ENCODE measurements at places on chromosomes 5 and 9. TPM values are rescaled to one million over a fixed set of nuclear protein-coding genes. Genes with fewer than 3 reads are reported as not detected.

- DNase-seq: no peak
Observed at GRCh38 chr9:128771094-128771721, 519 bp downstream of the ZER1 start.

DNA sequence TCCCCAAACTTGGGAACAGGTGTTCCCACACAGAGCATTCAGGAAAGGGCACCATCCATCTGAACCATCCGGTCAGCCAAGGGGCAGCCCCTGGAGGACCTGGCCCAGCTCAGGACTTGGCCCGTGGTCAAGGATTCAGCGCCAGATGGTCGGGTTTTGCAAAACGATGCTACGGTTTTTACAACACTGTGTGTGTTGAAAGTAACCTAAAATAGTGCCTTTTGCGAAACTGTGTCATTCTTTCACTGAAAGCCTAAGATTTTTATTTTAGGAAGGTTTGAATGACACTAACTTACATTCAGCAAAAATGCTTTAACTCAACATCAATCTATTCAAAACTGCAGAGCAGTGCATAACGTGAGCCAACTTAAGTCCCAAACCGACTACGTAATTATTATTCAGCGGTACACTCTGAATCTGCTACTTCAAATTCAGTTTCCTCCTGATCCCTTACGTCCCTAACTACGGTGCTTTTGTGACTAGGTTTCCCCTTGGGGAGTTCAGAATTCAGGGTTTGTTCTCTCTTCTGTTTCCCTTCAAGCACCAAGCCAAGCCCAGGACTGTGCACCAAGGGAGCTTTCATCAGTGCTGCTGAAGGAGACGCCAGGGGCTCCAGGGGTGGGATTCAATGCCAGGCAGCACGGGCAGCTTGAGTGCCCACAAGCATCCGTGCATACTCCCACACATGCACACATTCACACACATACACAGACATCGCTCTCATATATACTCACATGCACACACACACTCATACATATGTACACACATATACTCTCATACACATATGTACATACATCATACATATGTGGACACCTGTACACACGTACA, 25.8 kb downstream of the LPCAT1 start:
- DNase-seq: no peak

GRCh38 chr5:175609526-175609925, 48.3 kb upstream of the HRH2 start:
- no peak for DNase-seq

- DNase-seq: peak; percentile 42
Observed at GRCh38 chr5:59893429-59894227, at the start of gene PDE4D. Gene PDE4D, minus strand, starts transcription at chr5:59893726.

DNA sequence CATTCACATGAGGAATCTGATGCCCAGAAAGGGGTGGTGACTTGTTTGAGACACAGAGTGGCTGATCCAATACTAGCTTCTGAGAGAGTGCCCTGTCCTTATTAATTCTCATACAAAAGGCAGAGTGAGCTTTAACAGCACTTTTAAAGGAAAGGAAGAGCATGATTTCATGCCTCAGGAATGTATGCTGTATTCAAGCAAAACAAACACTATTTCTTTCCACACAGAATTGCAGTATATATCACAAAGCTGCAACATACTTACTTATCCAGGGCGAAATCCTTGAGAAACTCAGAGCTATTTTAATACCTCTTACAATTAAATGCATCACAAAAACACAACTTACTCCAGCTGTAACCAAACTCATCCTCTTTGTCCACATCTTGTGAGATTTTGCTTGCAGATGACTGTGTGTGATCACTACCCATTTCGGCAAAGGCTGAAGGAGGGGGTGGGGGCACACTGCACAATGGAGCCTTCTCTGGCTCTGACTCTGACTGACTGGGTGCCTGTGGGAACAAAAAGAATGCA, 139.8 kb downstream of the MPDZ start:
- DNase-seq: peak; percentile 85

DNA sequence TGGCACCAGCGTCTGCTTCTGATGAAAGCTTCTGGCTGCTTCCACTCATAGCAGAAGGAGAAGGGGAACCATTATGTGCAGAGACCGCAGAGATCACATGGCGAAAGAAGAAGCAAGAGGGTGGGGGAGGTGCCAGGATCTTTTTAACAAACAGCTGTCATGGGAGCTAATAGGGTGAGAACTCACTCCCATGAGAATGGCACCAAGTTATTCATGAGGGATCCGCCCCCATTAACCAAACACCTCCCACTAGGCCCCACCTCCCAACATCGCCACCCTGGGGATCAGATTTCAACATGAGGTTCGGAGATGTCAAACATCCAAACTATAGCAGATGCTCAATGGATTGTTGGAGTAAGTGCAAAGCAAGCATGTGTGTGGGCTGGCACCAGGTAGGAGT, 125.8 kb upstream of the SLIT3 start:
- DNase-seq: no peak

GRCh38 chr5:137837491-137838394, 29.9 kb upstream of the MYOT start:
- no peak for DNase-seq

DNA sequence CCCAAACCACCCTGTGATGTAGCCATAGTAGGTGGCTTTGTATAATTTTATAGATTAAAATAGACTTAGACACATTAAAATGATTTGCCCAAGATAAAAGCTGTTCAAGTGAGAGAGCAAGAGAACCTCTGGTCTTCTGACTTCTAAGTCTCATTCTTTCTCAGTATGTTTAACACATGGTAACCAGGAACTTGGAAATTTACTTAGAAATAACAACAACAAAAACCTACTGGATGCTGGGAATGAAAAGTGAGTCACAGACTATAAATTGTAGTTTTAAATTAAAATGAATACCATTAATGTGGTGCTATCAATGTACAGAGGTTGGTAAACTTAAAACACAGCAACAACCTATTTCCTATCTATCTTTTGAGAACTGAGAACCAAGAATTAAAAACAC, 30.4 kb downstream of the HMGCR start:
- peak; percentile 63 for DNase-seq

DNA sequence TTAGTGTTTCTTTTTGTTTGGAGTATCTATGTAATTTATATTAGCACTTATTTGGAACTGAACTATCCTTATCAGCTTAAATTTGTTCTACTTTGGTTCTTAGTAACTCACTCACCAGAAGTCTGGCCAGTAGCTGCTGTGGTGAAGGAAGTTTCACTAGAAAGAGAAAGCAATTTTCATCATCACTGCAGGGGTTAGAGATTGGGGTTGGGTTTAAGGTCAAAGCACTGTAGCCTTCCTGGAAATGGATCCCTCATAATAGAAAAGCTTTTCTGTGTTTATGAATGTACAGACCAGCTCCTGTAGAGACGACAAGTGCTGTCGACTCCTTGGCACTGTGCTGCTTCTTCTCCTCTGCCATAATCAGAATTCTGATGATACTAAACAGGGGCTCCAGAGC, 22.2 kb downstream of the MROH2B start:
- no peak for DNase-seq

DNA sequence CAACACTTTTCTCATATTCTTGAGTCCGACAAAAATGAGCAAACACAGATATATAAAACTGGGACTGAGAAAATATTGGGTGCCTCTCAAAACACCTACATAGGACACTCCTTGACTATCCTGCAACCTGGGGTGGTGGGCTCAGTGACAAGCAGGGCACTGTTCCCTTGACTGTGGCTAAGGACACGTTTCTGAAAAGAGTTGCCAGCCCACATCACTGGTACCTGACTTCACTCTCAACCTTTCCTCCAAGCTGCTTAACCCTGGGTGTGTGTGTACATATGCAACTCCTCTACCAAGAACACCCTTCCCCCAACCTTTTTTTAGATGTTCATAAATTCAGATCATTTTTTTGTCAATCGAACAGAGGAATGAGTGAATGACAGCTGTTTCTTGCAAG, 148.7 kb downstream of the ACTL7B start:
- no peak for DNase-seq

DNA sequence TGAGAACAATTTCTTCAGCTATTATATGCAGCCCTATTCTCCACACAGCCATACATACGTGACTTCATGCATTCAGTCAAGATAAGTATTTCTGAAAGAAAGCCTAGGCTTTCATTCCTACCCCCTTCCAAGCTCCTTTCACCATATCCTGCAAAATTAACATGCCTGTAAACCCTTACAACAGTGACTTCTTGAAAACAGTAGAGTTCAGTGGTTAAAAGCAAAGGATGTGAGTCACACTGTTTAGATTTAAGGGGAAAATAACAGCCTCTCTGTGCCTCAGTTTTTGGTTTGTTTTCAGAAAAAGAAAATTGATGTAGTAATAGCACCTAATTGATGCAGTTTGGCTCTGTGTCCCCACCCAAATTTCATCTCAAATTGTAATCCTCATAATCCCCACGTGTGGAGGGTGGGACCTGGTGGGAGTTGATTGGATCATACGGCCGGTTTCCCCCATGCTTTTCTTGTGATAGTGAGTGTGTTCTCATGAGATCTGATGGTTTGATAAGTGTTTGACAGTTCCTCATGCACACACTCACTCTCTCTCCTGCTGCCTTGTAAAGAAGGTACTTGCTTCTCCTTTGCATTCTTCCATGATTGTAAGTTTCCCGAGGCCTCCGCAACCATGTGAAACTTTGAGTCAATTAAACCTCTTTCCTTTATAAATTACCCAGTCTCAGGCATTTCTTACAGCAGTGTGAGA, 264.8 kb downstream of the CETN3 start:
- no peak for DNase-seq

DNA sequence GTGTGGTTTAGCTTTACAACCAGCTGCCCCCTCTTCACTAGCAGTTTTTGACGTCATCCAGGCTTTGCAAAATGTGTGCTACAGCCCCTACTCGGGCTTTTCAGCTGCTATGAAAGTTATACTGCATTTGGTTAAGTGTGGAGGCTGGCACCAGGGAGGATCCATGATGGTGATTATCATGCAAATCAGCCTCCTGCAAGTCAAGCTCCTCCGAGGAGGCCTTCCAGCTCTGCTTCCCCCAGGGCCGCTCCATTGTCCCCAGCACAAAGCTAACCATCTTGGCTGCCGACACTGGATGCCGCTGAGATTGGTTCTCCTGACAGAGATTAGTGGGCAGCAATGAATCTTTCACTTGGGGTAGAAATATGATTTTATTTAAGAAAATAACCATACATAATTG, 159.6 kb downstream of the NR2F1-AS1 start:
- no peak for DNase-seq

DNA sequence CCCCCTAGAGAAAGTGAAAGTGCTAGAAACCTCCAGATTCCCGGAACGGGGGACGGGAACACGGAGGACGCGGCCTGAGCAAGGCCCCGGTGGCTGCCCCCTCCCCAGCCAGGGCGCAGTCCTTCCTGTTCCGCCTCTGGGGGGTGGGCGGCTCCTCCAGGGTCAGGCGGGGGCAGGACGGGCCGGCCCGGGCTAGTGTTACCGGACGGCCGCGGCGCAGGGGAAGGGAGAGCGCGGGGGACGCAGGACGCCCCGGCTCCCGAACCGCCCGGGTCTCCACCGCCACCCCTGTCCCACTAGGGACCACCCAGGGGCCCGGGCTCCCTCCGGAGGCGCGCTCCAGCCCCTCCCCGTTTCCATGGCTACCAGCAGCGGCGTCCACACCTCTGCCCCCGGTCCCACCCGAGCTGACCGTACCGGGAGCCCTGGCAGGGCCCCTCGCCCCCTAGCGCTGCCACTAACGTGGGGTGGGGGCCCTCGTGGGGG, 579 bp downstream of the SLC12A7 start:
- no peak for DNase-seq

DNA sequence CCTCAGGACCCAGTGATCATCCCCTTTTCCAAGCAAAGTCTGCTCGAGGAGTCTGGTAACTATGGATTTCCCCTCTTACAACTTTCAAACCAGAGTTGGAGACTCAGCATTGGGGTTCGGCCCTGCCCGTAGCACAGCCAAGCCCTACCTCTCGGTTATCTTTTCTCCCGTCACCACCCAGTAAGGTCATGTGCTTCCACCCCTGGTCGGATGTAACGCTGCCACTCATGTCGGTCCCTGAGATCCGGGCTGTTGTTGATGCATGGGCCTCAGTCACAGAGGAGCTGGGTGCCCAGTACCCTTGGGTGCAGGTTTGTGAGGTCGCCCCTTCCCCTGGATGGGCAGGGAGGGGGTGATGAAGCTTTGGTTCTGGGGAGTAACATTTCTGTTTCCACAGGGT, 1.2 kb downstream of the GALT start:
- no peak for DNase-seq

DNA sequence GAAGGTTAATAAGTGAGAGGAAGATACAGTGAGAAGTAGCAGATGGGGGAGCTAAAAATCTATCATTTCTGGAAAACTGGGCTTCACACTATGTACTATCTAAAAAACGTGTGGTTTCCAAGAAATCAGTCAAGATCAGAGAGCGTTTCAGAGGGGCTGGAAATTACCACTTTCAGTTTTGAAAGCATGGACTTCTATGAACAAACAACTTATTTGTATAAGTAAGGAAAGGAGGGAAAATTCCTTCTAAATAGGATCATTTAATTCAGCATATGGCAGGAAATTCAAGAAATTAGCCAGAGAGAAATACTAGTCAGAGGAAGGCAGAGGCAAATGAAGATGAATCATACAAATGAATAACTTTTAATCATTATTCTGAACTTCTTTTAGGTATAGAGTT, 11.3 kb downstream of the TNC start:
- peak; percentile 11 for DNase-seq

DNA sequence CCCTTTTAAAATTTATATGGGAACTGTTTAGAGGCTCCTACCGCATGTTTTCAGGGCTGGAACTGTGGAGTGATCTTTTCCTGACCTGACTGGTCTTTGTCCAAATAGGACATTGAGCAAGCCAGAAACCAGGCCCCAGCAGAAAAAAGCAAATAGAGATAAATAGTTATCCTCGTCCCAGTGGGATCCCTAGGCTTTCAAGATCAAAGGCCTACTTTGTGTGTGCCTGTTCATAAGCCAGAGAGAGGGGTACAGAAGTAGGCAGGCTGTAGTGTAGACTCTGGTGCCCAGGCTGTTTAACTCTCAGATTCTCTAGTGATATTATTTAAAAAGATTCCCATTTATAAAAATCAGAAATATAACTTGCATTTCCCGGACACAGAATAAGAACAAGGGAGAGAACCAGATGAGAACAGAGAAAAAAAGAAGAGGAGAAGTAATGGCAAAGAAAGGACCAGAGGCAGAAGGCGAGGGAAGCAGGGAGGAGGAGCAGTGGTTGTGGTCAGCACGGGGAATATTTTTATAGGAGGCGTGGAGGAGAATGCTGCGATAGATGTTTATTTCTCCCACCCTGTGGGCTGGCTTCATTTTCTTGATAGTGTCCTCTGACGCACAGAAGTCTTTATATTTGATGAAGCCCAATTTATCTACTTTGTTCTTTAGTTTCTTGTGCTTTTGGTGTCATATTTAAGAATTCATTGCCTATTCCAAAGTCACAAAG, 101.2 kb downstream of the AOPEP start:
- no peak for DNase-seq

- DNase-seq: no peak
Observed at GRCh38 chr5:138544181-138545134, 1.4 kb upstream of the ETF1 start.

- DNase-seq: no peak
Observed at GRCh38 chr9:90803860-90804593, 2.4 kb downstream of the SYK start.

GRCh38 chr9:23669776-23670175, 156.3 kb downstream of the ELAVL2 start:
- DNase-seq: no peak

The ELL2 gene
- 397 TPM for total RNA-seq

The RGS7BP gene
- total RNA-seq: not detected

The SNX24 gene
- 19.2 TPM for total RNA-seq

The SPAG8 gene
- 1.3 TPM for total RNA-seq

The PCDHA1 gene
- total RNA-seq: 0.12 TPM

The PCDHGC3 gene
- total RNA-seq: 129 TPM

The NUTM2F gene
- not detected for total RNA-seq

The SH2D3C gene
- total RNA-seq: not detected

The SPOCK1 gene
- 118 TPM for total RNA-seq

The NEUROG1 gene
- not detected for total RNA-seq

The GPRIN1 gene
- total RNA-seq: 3.4 TPM

All from HFFc6 (cell line).